ENCODE measurements at places on chromosomes 3 and 15.

GRCh38 chr3:52983828-52984227, 62.0 kb downstream of the SFMBT1 start:
- DNase-seq = no peak

- DNase-seq = no peak
These were observed 345.1 kb downstream of the IL5RA start for GRCh38 chr3:2765002-2765579.

GRCh38 chr3:30107531-30107930, 498.9 kb upstream of the TGFBR2 start:
- DNase-seq = no peak

DNA sequence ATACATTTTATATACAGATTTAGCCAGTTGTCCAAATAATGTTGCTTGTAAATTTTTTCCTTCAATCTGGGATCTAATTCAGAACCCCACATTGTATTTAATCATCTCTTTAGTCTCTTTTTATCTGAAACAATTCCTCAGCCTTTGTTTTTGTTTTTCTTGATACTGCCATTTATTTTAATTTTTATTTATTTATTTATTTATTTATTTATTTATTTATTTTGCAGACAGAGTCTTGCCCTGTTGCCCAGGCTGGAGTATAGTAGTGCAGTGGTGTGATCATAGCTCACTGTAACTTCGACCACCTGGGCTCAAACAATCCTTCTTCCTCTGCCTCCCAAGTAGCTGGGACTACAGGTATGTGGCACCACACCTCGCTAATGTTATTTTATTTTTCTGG, 61.5 kb downstream of the CHCHD4 start:
- DNase-seq = no peak

- no peak for DNase-seq
These were observed 64.9 kb downstream of the SLC7A14 start for GRCh38 chr3:170520996-170521395.

DNA sequence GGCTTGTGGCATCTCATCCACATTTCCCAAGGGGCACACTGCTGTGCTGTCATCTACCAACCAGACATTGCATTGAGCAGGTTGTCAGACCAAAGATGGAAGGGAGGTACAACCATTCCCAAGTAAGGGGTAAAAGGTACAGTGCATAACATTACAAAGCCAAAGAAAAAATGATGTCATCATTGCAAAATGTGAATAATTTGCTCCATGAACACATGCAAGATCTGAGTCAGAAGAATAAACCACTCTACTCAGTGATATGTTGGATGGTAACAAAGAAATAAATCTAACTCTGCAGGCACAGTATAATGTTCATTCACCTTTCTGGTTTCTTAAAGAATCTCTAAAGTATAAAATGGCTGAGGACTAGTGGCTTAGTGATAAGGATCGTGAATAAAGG, 202.7 kb downstream of the MAGI1 start:
- DNase-seq = no peak

- DNase-seq = no peak
These were observed 151.6 kb upstream of the MEF2A start for GRCh38 chr15:99413955-99414754.

DNA sequence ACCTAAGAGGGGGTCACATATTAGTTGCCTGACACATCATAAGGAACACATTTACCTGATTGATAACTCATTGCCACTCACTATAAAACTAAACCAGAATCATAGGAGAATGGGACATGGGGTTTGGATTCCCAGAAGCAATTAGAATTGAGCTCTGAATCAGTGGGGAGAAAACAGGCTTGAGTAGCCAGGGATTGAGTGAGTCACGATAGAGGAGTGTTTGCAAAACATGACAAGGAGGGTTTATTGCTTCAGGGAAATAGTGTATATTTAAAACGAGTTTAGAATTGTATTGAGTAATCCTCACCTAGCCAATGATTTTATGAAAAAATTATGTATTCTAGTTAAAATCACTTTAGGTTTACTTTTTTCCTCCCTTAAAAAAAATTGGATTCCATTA, 101.1 kb upstream of the THRB start:
- no peak for DNase-seq

GRCh38 chr15:60213377-60214000, 184.3 kb downstream of the ANXA2 start:
- DNase-seq = no peak

GRCh38 chr15:50501815-50502214, 44.7 kb downstream of the USP50 start:
- no peak for DNase-seq

DNA sequence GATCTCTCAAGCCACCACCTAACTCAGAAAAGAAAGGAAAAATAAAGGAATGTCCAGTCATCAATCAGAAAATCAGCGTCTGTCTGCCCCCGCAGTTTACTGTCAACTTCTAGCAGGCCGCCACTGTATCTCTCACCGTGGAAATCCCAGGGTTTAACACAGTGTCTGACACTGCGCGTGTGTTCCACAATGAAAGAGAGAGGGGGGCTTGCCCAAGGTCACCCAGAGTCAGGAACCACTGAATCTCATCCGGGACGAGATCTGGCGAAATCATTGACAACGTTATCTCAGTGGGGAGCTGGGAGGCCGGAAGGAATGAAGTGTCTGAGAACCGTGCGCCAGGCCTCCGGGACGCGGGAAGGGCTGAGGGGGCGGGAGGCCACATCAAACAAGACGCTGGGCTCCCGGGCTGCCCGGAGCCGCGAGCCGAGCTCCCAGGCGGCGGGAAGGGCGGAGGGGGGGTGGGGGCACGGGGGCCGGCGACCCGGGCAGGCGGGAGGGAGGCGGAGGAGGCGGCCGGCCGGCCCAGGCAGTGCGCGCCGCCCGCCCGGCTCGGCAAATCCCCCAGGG, 2.2 kb upstream of the HES1 start:
- no peak for DNase-seq

DNA sequence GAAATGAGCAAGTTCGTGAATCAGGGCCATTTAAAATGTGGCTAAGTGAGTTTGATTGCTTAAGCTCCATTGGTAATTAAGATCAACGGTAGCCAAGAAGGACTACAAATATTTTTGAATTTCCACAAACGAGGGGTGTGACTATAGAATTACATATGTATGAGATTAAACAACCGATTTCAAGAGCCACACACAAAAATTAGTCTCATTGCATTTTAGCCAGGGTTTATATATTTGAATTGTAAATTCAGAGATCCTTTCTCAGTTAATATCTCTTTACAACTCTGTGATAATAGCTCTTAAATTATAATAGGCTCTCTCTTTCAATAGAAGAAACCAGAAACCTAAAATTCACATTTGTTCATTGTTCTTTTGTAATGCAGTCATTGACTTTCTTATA, 325.6 kb upstream of the ICE2 start:
- DNase-seq = no peak

DNA sequence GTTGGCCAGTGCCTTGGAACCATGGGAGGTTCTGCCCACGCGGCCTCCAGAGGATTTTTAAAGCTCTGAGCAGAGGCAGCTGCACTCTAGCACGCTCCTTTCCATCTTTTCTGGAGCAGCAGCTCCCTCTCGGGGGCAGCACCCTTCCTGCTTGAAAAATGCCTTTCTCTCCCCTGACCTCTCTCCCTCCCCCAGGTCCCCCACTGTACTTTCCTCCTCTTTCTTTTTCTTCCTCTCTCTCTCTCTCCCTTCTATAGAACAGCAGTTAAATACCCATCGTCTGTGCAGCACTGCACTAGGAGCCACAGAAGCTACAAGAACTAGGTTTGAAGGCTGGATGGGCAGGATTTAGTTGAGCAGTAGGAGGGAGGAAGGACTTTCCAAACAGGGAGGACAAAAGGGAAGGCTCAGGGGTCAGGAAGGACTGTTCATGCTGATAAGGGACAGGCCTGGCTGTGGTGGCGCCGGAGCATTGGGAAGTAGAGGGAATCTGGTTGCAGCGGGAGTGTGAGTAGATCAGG, 4.4 kb downstream of the ALPK3 start:
- DNase-seq = no peak

DNA sequence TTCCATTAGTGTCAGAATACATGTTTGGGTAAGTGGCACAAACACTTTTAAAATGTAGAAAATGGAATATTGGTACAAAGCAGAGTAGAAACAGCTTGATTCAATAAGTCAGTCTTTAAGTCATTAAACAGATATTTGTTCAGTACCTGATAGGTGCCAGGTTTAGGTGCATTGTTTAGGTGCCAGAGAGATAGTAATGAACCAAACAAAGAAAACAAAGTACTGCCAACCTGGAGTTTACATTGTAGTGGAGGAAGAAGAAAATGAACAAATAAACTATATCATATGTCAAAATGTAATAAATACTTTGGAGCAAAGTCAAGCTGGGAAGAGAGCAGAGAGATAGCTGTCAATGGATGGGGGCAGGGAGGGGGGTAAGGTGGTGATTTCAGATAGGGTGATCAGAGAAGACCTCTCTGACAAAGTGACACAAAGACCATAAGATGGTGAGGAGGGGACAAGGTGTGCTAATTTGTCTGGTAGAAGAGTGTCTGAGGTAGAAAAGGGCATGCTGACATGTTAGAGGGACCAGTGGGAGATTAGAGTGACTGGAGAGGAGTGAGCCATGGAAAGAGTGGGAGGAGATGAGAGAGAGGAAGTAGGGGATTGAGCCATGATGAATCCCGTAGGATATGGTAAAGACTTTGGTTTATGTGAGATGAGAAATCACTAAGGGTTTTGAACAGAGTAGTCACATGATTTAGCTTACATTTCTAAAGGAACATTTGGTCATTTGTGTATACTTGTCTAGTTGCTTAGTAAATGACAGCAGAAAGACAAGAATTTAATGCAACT, 128.2 kb downstream of the UBE2E2 start:
- DNase-seq = no peak

DNA sequence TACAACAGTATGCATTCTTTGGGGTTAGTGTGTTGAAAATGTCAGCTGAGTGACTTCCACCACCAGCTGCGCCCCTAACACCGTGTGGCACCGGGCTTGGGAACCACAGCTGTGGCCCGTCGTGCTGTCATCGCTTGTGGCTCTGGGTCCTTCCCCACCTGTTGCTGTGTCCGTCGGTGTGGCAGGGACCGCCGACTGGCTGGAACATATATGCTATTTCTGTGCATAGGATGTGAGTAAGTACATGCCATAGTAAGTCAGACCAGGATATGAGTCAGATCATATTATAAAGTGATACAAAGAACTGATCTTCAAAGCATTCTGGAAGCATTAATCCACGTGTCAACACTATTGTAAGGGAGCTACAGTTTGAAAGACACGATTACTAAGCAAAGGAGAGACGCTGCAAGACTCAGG, 31.9 kb downstream of the EHD4 start:
- no peak for DNase-seq

DNA sequence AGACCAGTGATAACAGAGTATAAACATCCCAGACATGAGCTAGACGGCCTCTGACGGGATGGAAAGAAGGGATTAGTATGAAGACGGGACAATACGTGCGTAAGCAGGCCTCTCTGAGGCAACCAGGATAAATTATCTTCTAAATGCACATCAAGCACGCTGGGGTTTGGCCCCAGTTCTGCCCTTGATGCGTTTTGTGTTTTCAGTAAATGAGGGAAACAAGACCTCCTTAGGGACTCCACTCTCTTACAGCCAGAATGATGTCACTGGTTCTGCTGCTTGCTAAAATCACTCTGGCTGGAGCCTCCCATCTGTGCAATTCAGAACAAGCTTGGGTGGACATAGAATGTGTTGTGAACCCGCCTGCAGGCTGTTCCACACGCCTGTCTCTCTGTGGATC, 156.0 kb upstream of the MCTP2 start:
- no peak for DNase-seq

DNA sequence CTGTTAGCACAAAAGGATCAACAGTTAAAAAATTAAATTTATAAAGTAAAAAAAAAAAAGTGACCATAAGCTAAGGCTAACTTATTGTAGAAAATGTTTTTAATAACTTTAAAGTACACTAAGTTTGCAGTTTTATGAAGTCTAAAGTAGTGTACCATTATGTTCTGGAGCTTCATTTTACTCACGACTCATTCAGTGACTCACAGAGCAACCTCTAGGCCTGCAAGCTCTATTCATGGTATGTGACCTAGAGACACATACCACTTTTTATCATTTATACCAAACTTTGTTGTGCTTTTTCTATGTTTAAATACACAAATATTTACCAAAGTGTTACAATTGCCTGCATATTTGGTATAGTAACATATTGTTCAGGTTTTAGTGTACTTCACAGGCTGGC, 1552.3 kb downstream of the OTOL1 start:
- no peak for DNase-seq

DNA sequence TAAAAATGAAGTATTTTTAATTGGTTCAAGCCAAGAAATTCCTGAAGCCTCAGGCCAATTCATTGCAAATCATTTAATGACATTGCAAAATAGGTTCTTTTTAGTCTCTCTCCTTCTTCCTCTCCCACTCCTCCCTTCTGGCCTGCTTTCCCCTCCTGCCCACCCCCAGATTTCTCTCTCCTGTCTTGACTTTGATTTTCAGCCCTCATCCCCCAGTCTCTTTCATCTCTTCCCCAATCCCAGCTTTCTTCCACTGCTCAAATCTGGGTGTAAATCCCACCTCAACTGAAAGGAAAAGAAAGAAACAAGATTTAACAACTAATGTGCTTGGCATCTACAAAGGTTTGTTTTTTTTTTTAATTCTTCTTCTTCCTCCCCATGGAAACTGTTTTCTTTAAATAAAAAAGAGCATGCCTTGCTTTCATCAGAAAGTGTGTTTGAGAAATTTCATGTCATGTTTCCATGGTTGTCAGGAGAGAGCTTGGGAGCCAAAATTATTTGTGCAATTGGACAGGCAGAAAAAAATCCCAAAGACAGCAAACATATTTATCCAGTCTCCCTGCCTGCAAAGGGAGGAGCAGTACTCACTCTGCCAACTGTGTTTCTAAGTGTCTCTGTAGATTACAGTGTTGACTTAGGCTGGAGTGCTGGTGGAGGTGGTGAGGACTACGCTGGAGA, 50.4 kb downstream of the BOC start:
- DNase-seq = no peak

DNA sequence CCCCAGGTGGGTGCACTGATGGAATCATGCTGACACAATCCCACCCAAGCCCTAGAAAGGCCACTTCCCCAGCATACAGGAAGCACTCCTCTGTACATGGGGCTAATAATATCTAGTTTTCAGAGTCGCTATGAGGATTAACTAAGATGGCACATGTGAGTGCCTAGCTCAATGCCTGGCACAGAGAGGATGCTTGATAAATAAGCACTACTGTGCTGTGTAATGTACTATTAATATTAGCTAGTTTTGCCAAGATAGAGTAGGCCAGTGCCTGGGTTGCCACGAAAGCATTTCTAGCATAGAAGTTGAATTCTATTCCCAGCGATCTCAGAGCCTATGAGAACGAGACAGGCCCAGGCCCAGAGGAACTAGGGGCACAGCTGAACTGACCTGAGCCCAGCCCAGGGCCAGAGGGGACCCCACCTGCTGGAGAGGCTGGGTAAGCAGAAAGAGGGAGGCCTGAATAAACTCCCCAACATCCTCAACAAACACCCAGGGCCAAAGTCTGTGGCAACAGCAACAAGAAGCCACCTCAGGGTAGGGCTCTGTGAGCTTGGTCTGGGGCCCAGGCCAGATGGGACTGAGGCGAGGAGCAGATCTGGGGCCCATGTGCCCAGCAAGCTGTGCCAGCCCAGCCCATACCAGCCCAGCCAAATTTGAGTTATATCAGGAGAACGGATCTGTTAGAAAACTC, 7.6 kb upstream of the SEMA7A start:
- no peak for DNase-seq

- no peak for DNase-seq
These were observed 12.9 kb downstream of the NR2F2 start for GRCh38 chr15:96343113-96344059.

- DNase-seq = no peak
These were observed 247.8 kb downstream of the GABRB3 start for GRCh38 chr15:26525096-26525495.
